Adrenal gland (tissue), 19 donors: ENCODE measurements at places on chromosomes 7 and 10.

DNA sequence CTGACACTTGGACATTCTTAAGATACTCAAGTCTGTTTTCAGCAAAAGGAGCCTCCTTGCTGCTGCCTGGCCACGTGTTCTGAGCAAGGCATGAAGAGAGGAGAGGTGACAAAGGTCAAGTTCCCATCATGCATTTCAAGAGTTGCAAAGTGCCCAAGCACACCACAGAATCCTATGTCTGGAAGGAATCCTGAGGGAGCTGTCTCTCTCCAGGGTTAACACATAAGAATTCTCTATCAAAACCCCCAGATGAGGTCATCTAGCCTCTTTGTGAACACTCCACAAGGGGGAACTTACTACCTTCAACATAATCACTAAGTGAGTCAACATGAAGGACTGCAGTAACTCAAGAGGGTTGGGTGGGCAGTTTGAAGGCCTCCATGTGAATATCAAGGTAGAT, 155.5 kb downstream of the RNF216 start:
- H3K4me3 ChIP-seq: no peak overlapping the region
- H3K36me3 ChIP-seq: peaks cover 27% of the 10 kb centered on the region
- H3K27me3 ChIP-seq: no peaks in the 10 kb centered on the region
- no peak for DNase-seq
- H3K27ac ChIP-seq: no peak overlapping the region

DNA sequence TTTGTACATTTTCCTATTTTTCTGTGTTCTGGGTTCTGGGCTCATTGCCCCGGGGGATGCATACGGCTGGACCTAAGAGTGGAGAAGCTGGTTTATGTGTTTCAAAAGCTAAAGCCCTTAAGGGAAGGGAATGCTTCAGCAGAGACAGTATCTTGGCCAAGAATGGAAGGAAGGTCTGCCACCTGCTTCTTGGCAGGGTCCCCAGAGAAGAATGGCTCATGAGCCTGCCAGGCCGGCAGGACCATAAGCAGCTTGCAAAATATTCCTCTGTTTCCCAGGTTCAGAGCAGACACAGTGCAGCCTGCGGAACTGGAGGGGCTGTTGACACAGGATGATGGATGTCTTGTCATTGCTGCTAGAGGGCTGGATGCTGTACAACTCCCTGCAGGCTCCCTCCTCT, 7.8 kb upstream of the ABHD11 start:
- H3K27me3 ChIP-seq: no peaks in the 10 kb centered on the region
- no peak for DNase-seq
- no peak overlapping the region for H3K4me3 ChIP-seq
- no peak overlapping the region for H3K27ac ChIP-seq
- no peaks in the 10 kb centered on the region for H3K36me3 ChIP-seq

DNA sequence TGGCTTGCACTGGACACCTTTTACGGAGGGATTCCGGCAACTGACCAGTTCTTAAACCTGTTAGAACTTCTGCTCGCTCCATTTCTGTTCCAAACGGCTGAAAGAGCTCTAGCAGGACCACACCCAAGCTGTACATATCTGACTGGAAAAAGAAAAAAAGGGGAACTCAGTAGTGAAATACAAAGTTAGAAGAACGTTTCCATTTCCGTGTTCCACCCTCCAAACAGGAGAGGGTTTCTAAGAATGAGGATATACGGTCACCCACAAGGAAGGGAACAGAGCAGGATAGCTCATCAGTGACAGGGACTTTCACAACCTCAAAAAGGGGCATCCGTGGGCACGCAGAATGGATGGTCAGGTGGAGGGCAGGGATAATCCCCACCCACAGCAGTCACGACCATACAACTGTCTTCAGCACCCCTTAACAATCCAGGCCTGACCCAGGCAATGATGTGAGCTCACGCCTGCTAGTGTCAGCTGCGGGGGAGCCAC, 4.3 kb upstream of the ANKRD61 start:
- no peaks in the 10 kb centered on the region for H3K4me1 ChIP-seq
- no peaks in the 10 kb centered on the region for H3K27me3 ChIP-seq
- H3K36me3 ChIP-seq: no peaks in the 10 kb centered on the region

DNA sequence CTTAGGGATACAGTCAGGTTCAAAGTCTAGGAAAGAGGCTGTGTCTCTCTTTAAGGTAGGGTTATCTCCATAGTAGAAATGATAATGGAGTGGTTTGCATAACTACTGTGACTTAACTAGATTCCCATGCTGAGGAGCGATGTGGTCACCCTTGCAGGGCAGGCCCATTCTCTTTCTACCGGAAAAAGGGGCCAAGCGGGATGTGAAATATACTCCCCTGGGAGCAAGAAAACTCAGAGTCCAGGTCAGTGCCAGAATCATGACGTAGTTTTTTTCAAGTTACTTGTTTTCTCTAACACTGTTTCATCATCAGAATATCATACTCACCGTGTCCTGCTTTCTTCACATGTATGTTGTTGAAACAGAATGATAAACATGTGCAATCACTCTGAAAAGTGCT, 649.0 kb upstream of the ANKRD30A start:
- H3K4me1 ChIP-seq: no peaks in the 10 kb centered on the region
- no peak overlapping the region for H3K4me3 ChIP-seq
- DNase-seq: no peak

- no peaks in the 10 kb centered on the region for H3K4me1 ChIP-seq
- H3K36me3 ChIP-seq: no peaks in the 10 kb centered on the region
- H3K27ac ChIP-seq: no peak overlapping the region
- no peaks in the 10 kb centered on the region for H3K27me3 ChIP-seq
- H3K4me3 ChIP-seq: no peak overlapping the region
Measured at GRCh38 chr10:31522820-31523219, 203.8 kb downstream of the ZEB1 start.
